NCI-H1417 (cell line): ENCODE measurements at places on chromosomes 11 and 22.

DNA sequence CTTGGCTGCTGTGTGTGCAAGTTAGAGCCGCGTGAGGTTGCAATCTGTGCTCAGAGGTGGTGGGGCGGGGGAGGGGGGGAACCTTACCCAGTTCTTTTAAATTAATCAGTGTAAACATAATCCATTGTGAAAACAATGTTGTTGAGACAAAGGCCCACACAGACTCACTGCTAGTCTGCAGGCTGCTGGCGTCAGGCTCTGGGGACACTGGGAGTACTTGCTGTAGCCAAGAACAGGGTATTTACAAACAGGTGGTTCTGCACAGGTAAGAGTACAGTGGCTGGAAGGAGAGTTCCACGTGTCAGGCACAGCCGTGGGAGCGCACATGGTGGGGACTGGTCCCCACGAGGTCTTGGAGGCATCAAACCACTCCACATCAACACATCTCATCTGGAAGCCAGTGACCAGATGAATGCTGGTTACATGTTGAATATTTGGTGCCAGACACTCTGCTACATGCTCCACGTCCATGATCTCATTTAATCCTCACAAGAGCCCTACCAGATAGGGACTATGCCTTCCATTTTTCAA lies 27.4 kb downstream of the SCUBE1 start:
- peak; percentile 11 for DNase-seq

DNA sequence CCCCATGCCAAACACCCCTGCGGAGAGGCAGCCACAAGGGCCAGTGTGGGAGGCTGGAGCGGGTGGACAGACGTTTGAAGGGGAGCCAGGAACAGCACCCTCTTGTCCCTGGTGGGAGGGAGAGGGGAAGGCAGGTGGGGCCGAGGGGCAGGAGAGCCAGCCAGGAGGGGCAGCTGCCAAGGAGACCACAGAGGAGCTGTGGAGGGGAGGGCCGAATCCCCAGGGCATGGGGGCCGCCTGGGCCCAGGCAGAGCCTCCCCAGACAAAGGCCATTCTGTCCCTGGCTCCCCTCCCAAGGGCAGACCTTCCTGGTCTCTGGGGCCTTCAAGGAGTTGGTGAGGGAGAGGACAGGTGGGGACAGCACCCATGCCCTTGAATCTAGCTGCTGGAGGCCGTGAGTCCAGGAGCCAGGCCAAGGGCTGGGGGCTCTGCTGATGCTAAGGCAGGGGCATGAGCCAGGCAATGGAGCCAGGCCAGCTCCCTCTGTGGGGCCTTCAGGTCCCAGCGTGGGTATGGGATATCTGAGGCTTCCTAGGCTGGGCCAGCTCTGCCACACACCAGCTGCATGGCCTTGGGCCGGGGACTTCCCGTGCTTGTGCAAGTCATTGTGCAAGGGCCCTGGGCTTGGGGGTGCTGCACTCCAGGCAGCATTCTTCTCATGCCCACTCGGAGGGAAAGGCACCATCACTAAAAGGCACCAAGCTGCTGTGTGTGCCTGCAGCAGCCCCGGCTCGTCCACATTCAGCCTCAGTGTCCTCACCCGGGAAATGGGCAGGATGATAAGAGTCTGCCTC lies 11.4 kb downstream of the EMID1 start:
- DNase-seq: no peak

- no peak for DNase-seq
Measured at GRCh38 chr11:74672956-74673692, 58.1 kb downstream of the CHRDL2 start.

GRCh38 chr11:109853156-109853776 lies 239.9 kb upstream of the ZC3H12C start:
- peak; percentile 21 for DNase-seq

GRCh38 chr11:84384731-84385130 lies 1098.6 kb upstream of the CCDC90B start:
- peak; percentile 31 for DNase-seq

- DNase-seq: no peak
Measured at GRCh38 chr11:131178020-131178419, 192.4 kb upstream of the NTM start.

DNA sequence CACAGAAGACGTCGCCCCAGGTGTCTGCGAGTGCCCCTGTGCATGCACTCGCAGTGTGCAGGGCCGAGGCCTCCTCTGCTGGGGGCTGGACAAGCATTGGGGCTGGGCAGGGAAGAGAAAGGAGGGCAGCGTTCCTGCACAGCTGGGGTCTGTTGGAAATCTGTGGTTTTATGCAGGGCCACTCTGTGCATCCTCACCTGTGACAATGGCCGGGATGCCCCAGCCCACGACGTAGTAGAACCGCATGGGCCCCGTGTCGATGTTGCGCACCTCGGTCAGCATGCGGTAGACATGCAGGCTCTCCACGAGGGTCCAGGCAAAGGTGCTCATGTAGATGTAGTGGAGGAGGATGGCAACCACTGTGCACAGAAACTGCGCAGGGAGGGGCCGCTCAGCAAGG lies 37.2 kb downstream of the TRMU start:
- DNase-seq: no peak

GRCh38 chr22:47088480-47089158 lies 326.2 kb downstream of the TBC1D22A start:
- DNase-seq: no peak

DNA sequence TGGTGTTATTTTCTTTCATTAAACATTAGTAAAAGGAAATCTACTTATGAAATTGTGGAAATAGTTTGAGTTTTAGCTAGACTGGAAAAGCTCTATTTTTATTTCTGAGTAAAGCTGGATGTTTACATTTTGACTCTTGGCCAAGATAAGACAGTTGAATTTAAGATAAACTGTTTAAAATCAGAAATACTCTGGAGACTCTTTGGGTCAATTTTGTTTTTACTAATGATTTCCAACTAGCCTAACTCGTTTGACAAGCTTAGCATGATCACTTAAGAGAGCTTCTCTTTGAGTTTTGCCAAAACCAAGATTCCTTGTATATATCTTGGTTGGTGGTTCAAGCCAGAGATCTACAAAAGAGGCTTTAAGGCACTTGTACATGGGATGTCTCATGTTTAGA lies 724.8 kb upstream of the LUZP2 start:
- DNase-seq: no peak

DNA sequence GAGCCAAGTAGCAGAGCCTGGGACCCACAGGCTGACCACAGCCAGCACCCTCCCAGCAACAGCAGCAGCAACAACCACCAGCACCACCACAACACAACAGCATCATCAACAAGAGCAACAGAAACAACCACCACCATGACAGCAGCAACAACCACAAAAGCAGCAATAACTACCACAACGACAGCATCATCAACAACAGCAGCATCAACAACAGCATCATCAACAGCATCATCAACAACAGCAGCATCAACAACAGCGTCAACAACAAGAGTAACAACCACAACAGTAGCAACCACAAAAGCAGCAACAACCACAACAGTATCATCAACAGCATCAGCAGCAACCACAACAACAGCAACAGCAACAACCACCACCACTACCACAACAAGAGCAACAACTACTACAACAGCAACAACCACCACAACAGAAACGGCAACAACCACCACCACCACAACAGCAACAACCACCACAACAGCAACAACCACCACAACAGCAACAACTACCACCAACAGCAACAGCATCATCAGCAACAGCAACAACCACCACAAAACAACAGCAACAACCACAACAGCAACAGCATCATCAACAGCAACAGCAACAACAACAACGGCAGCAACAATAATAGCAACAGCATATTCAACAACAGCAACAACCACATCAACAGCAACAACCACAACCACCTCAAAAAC lies 22.1 kb upstream of the FGF3 start:
- no peak for DNase-seq

DNA sequence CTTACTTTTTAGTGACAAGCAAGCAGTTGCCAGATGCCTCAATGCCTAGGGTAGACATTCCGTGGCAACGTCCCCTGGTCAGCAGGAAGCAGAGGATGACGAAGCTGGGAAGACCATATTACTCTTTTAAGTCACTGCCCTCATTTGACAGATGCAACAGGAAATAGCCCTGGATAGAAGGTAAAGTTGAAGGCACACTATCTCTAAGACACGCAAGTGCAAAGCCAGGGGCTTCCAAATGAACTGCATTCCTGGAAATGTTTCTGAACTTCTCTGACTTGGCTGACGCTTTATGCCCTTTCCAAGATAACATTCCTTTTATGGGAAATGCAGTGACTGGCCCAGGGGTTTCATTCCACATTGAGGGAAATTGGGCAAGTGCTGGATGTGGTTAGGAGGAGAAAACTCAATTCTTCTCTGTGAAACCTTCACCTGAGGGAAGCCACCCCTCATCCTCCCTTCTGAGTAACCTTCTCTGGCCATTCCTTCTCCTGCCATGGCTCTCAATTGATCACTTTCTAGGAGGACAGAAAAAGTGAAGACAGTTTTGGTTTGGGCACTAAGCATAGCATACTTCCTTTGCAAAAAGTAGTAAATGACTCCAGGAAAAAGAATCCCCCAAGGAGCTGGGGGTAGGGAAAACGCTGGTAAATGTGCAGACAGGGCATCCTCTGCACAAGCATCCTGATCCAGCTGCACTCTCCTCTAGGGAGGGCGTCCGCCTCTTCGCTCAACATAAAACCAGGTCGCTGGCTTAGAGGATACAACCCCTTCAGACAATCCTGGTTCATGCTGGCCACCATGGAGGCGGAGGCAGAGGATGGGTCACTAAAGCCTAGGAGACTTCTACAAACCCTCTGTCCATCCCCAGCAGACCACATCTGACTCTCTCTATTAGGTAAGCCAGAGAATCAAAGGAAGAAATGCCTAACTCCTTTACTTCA lies 14.5 kb downstream of the PCSK7 start:
- no peak for DNase-seq

DNA sequence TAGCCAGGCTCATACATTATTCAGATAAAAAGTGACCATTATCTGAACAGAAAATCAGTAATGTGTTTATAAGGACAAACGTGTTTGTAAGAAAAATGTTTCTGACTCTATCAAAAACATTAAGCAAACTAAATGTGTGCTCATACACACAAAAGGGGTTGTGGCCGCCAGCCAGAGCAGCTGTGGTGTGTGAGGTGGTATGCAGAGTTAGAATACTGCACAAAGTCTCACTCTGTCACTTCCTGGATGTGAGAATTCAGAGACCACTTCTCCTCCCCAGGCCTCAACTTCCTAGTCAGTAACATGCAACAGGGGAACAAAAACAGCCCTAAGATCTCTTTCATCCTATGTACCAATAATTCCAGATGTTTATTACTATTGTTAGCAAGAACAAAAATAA lies 9.4 kb downstream of the OR5B21 start:
- DNase-seq: no peak

DNA sequence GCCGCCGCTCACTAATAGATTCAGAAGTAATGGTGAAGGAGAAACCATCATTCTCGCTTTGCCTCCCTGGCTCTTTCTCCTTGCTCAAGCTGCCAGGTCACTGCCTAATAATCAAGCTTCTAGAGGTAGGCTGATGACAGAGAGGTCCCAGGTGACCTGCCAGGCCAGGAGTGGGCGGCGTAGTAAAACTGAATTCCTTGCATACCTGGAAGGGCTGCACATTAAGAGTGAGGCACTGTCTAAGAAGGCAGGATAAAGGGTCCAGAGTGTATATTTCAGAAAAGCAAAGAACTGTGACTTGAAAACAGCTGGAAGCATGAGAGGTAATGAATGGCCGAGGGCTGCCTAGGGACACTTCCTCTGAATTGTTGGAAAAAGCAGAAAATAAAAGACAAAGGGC lies 4.1 kb downstream of the SYT13 start:
- no peak for DNase-seq

- no peak for DNase-seq
Measured at GRCh38 chr22:22824340-22825212, 63.0 kb upstream of the IGLL5 start.

- DNase-seq: no peak
Measured at GRCh38 chr11:124122123-124122522, 6.9 kb downstream of the VWA5A start.

DNA sequence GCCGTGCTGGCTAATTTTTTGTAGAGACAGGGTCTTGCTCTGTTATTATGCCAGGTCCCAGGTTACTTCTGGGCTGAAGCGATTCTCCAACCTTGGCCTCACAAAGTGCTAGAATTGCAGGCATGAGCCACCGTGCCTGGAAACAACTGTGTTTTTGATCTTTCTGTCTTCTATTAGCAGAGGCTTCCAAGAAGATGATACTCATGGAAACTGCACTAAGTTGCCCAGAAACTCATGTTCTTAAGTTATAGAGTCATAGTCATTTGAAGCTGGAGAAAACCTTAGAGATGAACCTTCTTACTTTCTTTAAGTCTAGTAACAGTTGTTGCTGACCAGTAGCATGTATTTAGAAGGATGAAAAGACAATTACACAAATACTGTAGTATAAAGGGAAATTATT lies 37.1 kb upstream of the HSPA8 start:
- no peak for DNase-seq

DNA sequence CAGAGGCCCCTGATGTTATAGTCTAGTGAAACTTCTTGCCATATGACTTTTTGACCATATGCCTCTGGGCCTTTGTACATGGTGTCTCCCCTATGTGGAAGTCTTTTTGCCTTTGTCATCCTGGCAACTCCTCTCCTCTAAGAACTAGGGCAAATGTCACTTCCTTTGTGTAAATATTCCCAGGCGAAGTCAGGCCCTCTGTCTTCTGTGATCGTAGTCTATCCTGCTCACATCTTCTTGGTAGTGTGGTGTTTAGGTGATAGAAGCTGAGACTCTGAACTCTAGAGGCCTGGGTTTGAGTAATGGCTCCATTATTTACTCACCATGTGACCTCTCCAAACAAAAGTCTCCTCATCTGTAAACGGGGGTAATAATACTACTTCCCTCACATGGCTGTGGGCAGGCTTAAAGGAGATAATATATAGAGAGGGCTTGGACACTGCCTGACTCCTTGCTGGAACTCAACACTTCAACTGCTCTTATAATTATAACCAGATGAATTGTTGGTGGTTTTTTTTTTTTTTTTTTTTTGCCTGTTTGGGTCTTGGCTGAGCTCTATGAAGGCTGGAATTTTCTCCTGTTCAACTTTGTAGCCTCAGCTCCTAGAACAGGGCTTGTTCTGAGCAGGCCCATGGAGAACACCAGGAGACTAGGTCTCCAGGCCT lies 43.8 kb downstream of the INSC start:
- no peak for DNase-seq

DNA sequence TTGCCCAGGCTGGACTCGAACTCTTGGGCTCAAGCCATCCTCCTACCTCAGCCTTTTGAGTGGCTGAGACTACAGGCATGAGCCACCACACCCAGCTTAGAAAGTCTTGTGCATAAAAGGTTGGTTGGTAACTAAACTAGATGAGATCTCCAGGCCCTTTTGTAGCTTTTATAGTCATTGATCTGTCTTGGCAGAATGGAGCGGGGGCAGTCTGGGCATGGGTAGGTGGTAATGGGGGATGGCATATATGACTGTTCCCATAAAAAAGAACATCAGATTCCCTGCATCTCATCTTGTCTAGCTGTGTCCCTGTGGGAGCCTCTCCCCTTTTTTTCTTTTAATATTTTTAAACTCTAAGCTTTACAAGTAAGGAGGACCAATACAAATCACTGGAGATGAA lies 30.2 kb downstream of the ABCC8 start:
- no peak for DNase-seq

- no peak for DNase-seq
Measured at GRCh38 chr22:21641417-21641788, 699 bp upstream of the SDF2L1 start.
